ENCODE measurements at places on chromosomes 5 and 9.

DNA sequence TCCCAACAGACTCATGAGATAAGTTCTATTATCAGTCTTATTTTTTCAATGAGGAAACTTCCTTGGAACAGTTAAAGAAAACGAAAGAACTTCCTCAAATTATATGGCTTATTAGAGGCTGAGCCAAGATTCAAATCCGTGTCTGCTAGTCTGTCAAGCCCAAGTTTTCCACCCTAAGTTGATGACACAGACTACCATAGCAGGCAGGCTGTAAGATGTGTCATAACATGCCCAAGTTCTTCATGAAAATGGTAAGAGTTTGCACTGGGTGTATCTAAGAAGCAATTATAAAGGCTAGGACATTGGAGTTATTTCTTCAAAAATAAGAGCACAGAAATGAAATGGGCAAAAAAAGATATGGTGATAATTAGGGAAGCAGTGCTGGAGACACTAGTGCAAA lies 634.5 kb downstream of the BRINP1 start:
- H3K4me1 ChIP-seq, result no peaks in the 10 kb centered on the region
- no peak overlapping the region for H3K27ac ChIP-seq
- H3K36me3 ChIP-seq, result no peaks in the 10 kb centered on the region
- H3K27me3 ChIP-seq, result no peaks in the 10 kb centered on the region
- no peak overlapping the region for H3K4me3 ChIP-seq

DNA sequence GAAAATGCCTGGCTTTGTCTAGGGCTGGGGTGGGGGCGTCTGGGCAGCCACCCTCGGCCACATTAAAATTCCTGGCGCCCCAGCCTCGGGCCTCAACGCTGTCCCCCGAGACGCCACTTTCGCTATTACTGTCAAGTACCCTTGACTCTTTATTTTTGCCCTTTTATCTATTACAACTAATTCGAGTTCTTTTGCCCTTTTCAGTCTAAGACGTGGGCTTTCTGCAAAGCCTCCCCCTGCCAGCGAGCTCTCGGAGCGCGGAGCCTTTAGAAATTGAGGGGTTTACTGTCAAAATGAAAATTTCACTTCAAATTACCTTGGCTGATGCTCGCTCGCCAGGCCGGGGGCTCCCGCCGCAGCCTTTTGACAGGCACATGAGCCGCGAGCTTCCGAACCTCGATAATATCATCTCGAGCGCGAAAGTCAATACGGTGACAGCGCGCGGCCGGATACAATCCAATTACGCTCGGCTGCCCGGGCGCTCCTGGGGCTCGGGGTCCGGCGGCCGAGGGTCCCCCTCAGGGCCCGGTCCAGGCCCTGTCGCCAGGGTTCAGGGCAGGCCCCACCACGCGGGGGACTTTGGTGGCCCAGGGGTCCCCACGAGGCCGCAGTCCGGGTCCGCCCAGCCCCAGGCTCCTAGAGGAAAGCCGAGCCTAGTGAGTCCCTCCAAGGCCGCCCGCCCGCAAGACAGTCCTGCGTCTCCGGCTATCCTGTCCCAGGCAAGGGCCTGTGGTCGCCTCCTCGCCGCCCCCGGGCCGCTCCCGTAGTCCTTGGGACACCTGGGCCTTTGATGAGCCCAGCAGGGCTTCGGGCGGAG lies 6.7 kb downstream of the IRX4 start:
- H3K27me3 ChIP-seq, result peaks cover 29% of the 10 kb centered on the region
- no peak overlapping the region for H3K27ac ChIP-seq
- no peaks in the 10 kb centered on the region for H3K36me3 ChIP-seq
- no peaks in the 10 kb centered on the region for H3K4me1 ChIP-seq

DNA sequence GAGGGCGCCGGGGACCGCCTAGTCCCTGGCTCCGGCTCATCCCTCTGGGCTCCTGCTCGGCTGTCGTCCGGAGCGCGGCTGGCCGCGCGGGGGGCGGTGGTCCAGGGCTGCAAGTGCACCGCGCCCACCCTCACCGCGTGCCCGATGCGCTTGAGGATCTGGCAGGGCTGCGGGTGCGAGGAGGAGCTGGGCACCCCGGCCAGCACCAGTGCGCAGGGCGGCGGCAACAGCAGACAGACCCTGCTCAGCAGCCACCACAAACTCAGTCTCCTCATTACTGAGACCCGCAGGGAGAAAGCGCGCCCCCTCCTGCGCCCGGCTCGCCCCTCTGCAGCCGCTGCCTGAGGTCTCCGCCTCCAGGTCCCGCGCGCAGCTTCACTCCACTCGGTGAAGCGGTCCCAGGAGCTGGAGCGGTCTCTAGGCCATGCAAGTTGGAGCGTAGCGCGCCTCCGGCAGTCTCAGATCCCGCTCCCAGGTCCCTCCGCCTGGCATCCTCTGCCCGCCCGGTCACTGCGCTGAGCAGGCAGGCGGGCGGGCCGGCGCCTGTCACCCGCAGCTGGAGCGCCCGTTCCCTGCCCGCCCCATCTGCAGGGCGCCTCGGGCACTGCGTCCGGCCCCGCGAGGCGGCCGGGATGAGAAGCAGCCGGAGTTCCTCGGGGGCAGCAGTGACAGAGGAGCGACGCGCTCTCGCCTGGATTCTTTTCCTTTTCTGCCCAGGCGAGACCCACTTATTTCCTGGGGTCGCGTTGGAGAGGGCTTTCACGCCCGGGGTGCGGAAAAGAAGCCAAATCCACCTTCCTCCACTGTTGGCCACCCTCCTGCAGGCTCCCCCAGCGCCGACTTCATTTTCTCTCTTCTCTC lies 512 bp downstream of the GRIN3A start:
- no peak overlapping the region for H3K27ac ChIP-seq
- no peak for DNase-seq
- H3K36me3 ChIP-seq, result no peaks in the 10 kb centered on the region
- peaks cover 15% of the 10 kb centered on the region for H3K27me3 ChIP-seq
- no peaks in the 10 kb centered on the region for H3K4me1 ChIP-seq

GRCh38 chr5:68274847-68275651 lies 59.5 kb downstream of the PIK3R1 start:
- peak overlapping the region; percentile 78 for H3K27ac ChIP-seq
- H3K36me3 ChIP-seq, result peaks cover 40% of the 10 kb centered on the region
- DNase-seq, result peak; percentile 81
- no peaks in the 10 kb centered on the region for H3K27me3 ChIP-seq
- H3K4me1 ChIP-seq, result peaks cover 28% of the 10 kb centered on the region
- H3K4me3 ChIP-seq, result no peak overlapping the region

DNA sequence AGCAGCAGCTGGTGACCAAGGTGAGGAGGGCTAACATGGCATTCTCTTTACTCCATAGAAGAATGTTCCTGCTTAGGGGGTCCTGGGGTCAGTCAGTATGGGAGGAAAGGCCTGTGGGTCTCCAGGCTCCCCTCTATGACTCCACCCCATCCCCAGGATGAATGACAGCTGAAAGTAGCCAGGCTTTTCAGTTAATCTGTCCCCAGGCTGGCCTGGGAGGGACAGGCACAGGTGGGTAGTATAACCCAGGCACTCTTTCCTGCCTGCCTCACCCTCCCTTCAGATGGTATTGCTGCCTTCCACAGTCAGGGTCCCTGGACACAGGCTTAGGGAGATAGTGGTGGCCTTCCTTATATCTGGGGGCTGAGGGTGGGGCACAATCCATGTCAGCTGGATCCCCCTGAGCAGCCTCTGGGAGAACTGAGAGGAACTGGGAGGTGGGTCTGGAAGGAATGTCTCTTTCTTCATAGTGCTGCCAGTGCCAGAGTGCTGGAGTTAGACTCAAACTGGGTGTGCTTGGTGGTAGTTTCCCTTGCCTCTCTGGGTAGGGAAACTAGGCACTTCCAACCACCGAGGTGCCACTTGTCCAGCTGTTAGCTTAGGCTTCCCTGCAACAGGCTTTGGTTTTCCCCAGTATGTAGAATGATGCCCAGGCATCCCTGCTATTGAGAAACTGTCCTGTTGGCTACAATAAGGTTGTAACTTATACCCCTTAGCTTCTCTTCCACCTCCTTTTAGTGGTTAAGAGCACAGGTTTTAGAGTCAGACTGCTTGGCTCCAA lies 27.8 kb downstream of the LARP1 start:
- no peaks in the 10 kb centered on the region for H3K27me3 ChIP-seq
- no peak overlapping the region for H3K4me3 ChIP-seq
- no peak for DNase-seq
- peaks cover 45% of the 10 kb centered on the region for H3K4me1 ChIP-seq
- no peaks in the 10 kb centered on the region for H3K36me3 ChIP-seq

DNA sequence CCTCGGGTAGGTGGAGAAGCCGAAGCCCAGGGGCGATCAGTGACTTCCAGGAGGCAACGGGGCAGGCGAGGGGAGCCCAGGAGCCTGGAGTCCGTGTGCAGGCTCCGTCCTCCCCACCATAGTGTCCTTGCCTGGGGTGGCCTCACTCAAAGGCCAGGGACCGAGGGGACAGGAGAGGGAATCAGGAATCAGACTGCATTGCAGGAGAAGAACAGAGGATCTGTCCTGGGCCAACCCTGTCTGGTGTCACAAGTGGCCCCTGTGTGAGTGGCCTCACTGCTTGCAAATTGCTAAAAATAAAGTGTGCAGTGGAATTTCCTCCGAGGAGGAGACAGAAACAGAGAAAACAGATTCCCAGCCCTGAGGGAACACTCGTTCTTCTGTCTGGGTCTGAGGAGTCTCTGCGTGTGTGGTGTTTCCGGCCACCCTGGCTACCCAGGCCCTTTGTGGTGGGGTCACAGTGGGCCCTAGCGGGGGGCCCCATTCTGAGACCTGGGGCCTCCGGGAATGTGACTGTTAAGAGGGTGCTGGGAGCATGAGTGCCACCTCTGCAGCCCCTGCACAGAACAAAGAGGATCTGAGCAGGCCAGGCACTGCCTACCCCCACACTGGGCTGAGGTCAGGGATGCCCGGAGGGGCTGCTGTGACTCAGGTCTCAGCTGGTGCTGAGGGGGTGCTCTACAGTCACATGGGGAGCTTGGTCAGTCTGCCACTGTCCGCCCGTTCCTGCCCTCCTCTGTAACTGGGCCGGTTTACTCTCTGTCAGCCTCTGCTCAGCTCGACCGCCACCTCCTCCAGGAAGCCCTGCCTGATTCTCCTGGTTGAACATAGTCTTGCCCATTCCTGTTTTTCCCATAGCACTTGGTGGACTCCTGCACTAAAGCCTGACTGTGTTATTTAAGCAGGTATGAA lies 7.4 kb downstream of the TRAF1 start:
- no peak for DNase-seq
- peak overlapping the region; percentile 21 for H3K27ac ChIP-seq
- H3K4me1 ChIP-seq, result peaks cover 75% of the 10 kb centered on the region
- H3K4me3 ChIP-seq, result no peak overlapping the region
- peaks cover 35% of the 10 kb centered on the region for H3K36me3 ChIP-seq
- H3K27me3 ChIP-seq, result no peaks in the 10 kb centered on the region

DNA sequence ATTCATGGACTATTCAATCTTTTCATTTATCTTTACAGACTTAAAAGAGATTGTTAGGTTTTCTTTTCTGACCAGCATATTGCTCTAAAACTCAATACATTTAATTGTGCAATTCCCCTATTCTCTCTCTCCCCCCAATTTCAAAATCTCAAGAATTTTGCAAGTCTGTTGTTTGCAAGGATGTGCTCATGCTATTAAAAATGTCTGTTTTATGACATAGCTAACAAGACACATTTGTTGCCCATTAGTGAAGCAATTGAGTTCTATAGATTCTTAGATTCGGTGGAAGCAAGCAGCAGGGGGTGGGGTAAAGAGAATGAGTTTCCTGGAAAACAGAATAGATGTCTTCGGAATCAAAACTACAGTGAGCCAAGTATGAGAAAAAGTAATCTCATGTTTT lies 8.5 kb upstream of the CSNK1A1 start:
- no peaks in the 10 kb centered on the region for H3K36me3 ChIP-seq
- H3K27me3 ChIP-seq, result no peaks in the 10 kb centered on the region
- no peak overlapping the region for H3K27ac ChIP-seq
- no peak for DNase-seq
- no peak overlapping the region for H3K4me3 ChIP-seq

DNA sequence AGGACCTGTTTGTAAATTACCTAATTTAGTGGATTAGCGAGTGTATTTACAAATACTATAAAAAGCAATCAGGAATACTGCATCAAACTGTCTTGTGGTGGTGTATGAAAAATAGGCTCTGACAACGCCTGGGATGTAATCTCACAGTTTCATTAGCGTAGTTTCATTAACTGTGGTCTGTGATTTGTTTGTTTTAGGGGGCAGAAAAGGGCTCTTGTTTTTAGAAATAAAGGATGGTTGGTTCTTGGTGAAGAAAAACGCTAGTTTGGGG lies 1.4 kb downstream of the SLC44A1 start:
- H3K27me3 ChIP-seq, result peaks cover 4% of the 10 kb centered on the region
- no peak for DNase-seq
- H3K27ac ChIP-seq, result peak overlapping the region; percentile 53
- H3K4me3 ChIP-seq, result peak overlapping the region; percentile 70
- H3K4me1 ChIP-seq, result peaks cover 12% of the 10 kb centered on the region

Measured in natural killer cell (primary cell).